Stimulated activated effector memory CD8-positive, alpha-beta T cell treated with anti-CD3 and anti-CD28 coated beads, Interleukin-12 subunit alpha, Interleukin-12 subunit beta, amount 100 ng/mL, for 72 hours (primary cell): ENCODE measurements at places on chromosomes 2 and 18.

- peak; percentile 33 for DNase-seq
Measured at GRCh38 chr18:23662309-23663263, at the start of gene ANKRD29. TSS of gene ANKRD29 (minus strand) at chr18:23662911. CDS start at chr18:23662730, 181 bp downstream.

DNA sequence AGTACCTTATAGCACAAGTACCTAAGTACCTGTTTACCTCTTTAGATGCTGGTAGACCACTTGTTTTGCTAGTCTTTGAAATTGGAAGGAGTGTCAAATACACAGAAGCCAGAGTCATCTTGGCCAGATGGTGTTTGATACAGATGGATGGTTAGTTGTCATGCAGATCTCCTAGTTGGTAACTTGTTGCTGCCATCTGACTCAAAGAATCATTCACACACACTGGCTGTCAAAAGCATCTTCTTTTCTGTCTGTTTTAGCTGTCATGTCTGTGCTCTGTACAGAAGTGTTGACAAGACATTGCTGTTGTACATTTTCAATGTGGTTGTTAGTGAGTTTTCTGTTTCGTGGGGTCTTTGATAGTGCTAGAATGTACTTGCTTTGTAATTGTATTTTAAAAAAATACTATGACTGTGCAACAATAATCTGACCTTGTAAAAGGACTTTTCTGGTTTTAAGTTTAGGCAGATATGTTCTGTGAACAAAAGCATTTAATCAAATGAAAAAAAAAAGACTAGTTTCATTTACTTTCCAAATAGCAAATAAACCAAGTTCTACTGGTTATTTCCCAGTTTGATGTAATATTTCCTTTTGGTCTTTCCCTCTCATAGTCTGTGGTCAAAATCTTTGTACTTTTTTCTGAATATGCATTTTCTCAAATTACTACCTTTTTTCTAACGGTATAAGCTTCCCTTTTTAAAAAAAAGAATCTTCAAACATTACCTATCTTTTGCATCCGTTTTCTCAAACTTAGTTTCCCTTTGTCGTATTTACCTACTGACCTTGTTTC, 39.9 kb downstream of the TANK start:
- DNase-seq = no peak

DNA sequence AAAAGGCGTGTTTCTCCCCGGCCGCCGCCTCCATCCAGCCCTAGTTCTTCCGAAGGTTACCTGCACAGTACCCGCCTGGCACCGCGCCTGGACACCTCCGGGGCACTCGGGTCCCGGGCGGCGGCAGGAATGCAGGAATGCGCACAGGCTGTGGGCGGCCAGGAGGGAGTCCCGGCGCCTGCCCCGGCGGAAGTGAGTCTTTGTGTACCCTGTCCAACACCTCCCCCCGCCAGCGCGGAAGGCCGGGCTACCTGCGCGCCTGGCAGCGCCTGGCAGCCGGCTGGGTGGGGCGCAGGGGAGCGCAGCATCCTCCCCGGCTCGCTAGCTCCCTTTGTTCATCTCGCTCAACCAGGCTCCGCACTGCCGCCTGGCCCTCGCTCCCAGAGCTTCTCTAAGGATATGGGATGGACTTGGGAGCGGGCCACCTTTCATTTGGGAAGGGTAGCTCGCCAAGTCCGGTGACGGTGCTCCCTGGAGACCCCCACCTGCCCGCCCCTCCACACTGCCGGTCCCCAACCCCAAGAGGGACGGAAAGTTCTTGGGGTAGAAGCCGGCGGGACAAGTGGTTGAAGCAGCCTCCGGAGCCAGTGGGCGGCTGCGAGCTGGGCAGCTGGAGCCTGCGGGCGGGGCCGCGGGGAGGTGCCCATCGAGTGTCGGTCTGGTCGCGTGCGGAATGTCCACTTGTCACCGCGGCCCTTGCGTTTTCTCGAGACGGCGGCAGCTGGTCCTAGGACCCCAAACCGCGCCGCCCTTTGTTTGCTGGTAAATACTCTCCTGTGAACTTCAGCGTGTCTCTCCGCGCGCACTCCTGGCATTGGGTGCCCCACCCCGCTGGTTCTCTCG, 1.2 kb upstream of the ST6GAL2 start:
- DNase-seq = no peak

DNA sequence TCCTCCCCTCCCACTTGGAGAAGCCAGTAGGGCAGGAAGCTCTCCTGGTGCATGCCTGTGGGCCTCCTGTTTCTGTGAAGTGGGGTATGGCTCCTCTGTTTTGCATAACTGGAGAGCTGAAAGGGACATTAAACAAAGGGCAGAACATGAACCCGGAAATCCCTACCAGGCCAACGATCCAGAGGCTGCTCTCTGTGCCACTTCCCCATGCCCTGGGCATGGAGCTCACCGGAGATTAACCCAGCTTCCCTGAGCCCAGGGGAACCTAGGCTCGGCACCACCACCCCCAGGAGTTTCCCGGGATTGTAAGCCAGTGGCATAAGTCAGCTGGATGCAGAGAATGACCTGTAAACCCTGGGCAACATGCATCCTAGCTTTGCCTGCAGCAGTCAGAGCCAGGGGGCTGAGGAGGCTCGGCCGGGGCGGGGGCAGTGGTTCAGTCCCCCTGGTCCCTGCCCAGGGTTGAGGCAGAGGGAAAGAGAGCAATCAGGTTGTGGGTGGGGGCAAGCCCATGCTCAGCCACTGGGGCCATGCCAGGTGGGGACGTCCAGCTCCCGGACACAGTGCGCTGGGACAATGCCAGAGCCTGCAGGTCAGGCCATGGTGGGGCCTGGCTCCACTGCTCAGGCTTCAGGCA, 49.5 kb downstream of the TIMM21 start:
- no peak for DNase-seq

DNA sequence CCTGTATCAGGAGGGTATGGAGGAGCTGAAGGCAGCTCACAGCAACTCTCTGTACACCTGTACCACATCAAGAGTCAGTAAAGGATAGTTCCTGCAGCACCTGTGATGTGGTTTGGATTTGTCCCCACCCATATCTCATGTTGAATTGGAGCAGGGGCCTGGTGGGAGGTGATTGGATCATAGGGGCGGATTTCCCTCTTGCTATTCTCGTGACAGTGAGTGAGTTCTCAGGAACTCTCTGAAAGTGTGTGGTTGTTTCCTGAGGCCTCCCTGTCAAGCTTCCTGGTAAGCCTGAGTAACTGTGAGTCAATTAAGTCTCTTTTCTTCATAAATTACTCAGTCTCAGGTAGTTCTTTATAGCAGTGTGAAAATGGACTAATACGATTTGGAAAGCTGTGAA, 28.9 kb downstream of the OSBPL1A start:
- DNase-seq = no peak

- no peak for DNase-seq
Measured at GRCh38 chr2:121088251-121089165, 196.5 kb downstream of the TFCP2L1 start.

GRCh38 chr2:160332318-160332717, 132.2 kb upstream of the ITGB6 start:
- no peak for DNase-seq

- DNase-seq = no peak
Measured at GRCh38 chr2:230930928-230931555, 6.0 kb upstream of the GPR55 start.

DNA sequence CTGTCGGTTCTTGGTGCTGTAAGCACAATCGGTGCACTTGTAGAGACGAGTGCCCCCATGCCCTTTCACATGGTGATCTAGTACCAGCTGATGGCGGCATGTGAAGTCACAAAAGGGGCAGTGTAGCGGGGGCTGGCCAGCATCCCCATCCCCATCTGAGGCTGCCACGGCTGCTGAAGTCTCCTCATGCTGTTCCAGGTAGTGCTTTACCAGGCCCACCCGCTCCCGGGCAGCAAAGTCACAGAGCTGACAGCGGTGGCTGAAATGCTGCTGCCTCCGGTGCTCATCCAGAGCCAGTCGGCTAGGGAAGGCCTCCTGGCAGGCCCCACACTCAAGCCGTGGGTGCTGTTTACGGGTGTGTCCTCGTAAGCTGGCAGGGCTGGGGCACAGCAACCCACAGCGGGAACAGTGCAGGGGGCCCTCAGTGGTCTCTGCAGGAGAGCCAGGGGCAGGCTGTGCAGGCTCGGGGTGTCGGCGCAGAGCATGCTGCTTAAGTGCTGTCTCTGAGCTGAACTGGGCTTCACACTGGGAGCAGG, 17.2 kb downstream of the ZNF142 start:
- DNase-seq = no peak
